ENCODE measurements at places on chromosomes 7 and 10.

GRCh38 chr10:61866700-61867368, 34.7 kb upstream of the ARID5B start:
- no peak for DNase-seq

DNA sequence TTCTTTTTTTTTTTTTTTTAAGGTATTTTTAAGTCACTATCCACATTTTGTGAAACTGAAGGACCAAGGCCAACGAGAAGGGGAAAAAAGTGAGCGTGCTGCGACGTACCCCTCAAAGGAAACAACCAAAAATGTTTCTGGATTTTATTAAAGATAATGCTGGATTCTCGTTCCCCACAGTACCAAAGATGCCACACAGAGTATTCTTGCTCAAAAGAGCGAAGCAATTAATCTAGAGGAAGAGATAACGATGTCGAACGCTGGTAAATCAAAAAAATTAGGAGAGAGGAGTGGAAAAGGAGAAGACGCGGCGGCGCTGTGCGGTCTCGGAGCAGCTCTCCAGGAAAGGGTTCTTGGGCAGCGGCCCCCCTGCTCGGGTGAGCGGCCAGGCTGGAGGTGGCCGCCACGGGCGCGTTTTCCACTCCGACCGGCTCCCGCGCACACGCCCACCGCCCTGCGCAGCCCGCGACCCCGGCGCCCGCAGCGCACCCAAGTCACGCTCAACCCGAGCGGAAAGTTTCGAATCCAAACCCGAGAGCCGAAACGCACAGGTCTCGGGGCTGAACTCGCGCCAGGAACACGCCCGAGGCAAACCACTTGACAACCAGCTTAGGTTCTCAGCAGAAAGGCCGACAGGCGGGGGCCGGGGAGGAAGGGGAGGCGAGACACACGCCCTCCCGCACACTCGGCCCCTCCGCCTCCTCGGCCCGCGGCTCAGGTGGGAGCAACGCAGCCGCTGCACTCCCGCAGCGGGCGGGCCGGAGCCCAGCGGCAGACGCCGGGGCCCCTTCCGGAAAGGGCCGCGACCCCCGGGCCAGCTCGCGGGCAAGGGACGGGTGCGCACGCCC, 989 bp downstream of the SRPK2 start:
- DNase-seq, result peak; percentile 35

- DNase-seq, result peak; percentile 89
Observed at GRCh38 chr7:22445140-22445743, 54.7 kb downstream of the STEAP1B start.

DNA sequence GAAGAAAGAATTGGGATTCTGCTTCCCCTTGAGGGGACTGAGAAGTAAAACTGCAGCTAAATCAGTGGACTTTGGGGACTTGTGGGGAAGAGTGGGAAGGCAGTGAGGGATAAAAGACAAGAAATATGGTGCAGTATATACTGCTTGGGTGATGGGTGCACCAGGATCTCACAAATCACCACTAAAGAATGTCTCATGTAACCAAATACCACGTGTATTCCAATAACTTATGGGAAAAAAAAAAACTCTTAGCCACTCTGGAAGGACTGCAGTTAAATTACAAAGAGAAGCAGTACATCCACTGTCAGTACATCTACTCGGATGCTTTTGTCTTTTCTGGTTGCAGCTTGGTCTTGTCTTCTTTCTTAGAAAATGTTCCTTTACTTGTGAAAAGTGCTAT, 27.4 kb upstream of the GOT1 start:
- peak; percentile 23 for DNase-seq

GRCh38 chr7:89681448-89681847, 472.8 kb upstream of the STEAP1 start:
- DNase-seq, result no peak

- no peak for DNase-seq
Observed at GRCh38 chr10:100934084-100934659, 21.4 kb downstream of the SLF2 start.

DNA sequence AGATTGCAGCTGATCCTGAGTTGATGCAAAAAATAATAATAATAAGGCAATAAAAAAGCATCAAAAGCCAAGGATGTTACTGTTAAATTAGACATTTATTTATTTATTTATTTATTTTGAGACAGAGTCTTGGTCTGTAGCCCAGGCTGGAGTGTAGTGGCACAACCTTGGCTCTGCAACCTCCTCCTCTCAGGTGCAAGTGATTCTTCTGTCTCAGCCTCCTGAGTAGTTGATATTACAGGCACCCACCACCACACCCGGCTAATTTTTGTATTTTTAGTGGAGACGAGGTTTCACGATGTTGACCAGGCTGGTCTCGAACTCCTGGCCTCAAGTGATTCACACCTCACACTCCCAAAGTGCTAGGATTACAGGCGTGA, 465.5 kb upstream of the NRP1 start:
- DNase-seq, result no peak

- no peak for DNase-seq
Observed at GRCh38 chr10:124388476-124388822, 30.3 kb downstream of the OAT start.

DNA sequence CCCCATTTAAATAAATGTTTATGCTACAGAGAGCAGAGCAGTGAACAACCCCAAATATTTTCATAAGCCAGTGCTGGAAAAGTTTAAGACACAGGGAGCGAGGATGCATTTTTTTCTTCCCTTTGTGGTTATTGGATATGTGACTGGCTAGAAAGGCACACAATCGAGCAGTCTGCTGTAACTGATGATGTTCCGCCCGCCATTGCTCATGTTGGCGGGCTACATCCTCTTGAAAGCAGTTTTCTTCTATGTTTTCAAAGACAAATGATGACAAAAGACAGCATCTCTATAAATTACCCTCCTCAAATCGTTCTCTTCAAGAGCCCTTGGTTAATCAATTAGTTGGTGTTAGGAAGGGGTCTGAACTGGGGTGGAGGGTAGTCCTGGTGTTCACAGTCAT, 269.8 kb downstream of the SKAP2 start:
- no peak for DNase-seq

DNA sequence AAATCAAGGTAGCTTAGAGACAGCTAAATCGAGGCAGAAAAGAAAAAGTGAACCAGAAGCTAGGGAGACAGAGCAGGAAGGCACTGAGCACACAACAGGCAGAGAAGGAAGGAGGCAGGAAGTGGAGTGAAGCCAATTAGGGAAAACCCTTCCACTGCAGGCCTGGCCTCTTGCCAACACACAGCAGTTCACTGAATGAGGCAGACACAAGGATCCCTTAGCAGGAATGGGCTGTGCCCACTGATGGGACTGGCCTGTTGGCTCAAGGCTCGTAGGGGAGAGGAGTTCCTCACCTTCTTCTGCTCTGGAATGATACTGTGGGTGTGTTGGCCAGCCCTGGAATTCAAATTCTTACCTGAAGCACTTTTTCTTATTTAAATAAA, 220.3 kb upstream of the STK17A start:
- peak; percentile 85 for DNase-seq

DNA sequence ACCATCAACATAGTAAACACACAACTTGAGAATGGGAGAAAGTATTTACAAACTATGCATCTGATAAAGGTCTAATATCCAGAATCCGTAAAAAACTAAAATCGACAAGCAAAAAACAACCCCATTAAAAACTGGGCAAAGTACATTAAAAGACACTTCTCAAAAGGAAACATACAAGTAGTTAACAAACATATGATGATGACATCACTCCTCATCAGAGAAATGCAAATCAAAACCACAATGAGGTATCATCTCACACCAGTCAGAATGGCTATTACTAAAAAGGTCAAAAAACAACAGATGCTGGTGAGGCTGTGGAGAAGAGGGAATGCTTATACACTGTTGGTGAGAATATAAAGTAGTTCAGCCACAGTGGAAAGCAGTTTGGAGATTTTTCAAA, 125.1 kb downstream of the TFPI2 start:
- DNase-seq, result no peak

GRCh38 chr10:108184114-108184513, 1019.6 kb upstream of the SORCS1 start:
- DNase-seq, result no peak

- peak; percentile 62 for DNase-seq
Observed at GRCh38 chr10:117271427-117271826, 30.5 kb downstream of the SLC18A2 start.

DNA sequence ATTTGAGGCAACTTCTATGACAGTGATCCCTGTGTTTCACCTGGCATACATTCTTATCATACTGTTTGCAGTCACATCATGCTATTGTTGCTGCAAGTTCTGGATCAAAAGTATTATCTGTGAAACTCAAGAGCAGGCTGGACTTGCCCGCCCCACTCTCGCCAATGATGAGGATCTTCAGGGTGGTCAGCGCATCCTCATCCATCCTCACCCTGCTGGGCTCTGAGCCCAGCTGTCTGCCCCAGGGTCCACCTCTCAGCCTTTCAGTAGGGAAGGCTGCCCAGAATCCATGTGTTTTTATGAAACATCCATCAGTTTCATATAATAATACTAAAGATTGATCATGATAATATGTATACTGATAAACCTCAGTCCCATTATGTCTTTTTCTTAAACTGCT, 55.4 kb upstream of the KIF5B start:
- DNase-seq, result peak; percentile 6

- DNase-seq, result peak; percentile 32
Observed at GRCh38 chr10:59234816-59235429, 58.5 kb downstream of the PHYHIPL start.

GRCh38 chr7:85215098-85215497, 28.2 kb upstream of the SEMA3D start:
- no peak for DNase-seq

- no peak for DNase-seq
Observed at GRCh38 chr7:33357846-33358245, 228.5 kb downstream of the BBS9 start.

DNA sequence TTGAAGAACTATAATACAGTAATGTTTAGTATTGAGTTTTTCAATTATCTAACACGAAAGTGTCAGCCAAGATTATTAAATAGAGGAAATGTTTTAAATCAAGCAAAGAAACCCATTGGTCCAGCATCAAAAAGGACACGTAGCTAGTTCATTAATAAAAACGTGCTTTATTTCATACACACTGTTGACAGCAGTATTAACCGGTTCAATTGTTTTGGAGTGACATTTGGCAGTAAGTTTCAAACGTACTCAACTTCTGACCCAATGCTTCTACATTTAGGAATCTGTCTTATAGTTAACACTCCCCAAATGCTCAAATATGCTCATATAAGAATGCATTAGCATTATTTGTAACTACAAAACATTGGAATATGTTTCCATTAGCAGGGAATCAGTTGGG, 41.3 kb downstream of the SLC16A12 start:
- no peak for DNase-seq

- DNase-seq, result no peak
Observed at GRCh38 chr7:138958391-138958956, 22.7 kb downstream of the KIAA1549 start.

DNA sequence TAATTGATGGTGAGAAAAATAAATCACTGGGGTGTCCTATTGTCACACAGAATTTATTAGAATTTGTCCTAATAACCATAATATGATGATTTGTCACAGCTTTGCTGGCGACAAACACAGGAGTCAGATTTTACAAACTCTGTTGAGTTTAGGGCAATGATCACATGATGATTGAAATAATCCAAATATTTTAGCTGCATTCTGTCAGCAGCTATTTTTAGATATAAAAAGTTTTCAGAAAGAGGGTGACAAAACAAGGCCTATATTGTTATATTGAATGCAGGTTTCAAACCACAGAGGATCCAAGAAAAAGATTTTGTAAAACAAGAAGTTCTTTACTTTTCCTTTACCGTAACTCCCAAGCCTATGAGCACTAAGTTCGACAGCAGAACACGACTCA, 178.8 kb downstream of the ADAM12 start:
- no peak for DNase-seq

DNA sequence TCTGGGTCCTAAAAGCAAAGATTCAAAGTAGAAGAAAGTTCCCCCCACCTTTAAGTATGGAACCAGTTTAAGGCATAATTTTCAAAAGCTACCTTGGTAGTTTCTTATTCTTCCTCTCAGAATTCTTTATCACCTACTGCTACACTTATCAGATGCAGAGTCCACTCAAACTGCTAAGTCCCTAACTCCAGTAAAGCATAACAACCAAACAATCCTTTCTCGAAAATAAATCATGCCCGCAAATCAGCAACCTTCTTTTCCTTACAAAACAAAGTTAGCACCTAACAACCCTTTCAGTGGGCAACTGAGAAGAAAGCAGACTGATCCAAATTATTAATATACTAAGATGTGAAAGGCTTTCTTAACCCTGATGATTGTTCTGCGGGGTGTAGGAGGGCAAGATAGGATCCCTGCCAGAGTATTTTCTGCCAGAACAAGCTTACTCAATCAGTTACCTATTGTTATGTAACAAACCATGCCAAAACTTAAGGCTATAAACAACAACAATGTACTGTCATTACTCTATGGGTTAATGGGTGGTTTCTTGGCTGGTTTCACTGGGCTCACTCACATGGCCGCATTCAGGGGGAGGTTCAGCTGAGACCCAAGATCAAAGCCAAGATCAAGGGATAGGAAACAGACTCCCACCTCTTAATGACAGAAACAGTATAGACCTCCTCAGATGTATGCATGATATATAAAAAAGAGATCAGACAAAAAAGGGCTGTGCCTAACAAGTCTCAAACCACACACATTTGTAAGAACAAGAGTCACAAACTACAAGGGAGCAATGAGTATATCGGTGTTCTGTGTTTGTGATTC, 42.0 kb downstream of the CCDC6 start:
- DNase-seq, result no peak

Data from A172 (cell line).